ENCODE measurements at places on chromosomes 7 and 10. TPM values are rescaled to one million over a fixed set of nuclear protein-coding genes. Genes with fewer than 3 reads are reported as not detected.

The KIFBP gene
- total RNA-seq: 36.4 TPM

The ITIH2 gene
- not detected for total RNA-seq

The DNAJC1 gene
- total RNA-seq: 28.9 TPM

The CPVL gene
- 2.7 TPM for total RNA-seq

The SLC35B4 gene
- total RNA-seq: 3.4 TPM

The NPC1L1 gene
- total RNA-seq: not detected

DNA sequence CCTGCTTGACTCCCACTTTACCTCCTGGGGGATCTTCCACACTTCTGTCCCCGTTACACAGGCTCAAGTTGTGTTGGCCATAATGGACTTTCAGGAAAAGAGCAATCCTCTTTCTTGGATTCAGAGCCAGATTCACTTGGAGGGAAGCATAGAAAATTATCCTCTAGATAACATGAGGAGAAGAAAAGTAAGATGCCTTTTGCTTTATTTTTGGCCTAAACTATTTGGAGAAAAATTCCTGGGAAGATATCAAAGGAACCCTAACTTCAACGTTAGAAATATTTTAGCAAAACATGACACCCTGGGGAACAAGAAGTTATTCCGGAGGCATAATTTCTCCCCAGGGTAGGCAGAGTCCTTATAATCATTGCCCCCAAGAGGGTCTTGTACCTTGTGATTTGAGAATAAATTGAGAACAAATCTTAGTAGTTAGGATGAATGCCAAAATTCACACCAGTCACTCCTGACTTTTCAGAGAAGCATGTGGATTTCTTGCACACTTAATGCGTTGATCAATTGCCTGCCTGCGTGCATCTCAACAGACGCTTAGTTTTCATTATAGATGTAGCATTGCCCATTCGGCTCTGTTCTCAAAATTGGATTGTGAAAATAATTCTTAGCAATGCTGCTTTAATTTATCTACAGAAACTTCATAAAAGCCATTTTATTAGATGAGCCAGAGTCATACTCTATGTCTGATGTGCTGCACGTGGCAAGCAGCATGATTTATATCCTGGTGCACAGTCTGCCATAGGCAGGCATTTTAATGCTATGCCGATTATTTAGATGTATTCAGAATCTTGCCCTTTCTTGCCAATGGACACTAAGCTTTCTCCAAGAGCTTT is 224.4 kb downstream of the C7orf25 start:
- H3K27me3 ChIP-seq: no peaks in the 10 kb centered on the region
- no peaks in the 10 kb centered on the region for H3K36me3 ChIP-seq
- DNase-seq: no peak
- no peak overlapping the region for H3K4me3 ChIP-seq
- no peaks in the 10 kb centered on the region for H3K4me1 ChIP-seq

GRCh38 chr10:111707076-111707475 is 476.5 kb downstream of the GPAM start:
- H3K36me3 ChIP-seq: no peaks in the 10 kb centered on the region
- H3K4me1 ChIP-seq: no peaks in the 10 kb centered on the region
- no peak overlapping the region for H3K4me3 ChIP-seq
- no peak overlapping the region for H3K27ac ChIP-seq
- no peak for DNase-seq

DNA sequence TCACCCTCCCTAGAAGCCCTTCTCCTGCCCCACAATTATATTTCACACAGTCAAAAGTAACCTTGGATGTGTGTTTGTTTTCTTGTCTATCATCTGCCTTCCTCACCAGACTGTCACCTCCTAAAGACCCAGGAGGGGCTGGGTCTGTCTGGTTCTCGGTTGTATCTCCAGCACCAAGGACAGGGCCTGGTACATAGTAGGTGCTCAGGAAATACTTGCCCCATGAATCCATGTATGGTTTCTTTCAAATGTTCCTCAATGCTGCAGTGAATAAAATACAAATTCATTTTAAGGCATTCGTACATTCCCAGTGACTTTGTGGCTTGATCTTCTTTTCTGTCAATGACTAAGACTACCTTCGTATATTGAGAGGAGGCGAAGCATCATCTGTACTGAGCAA is 122.9 kb upstream of the ZNF716 start:
- no peaks in the 10 kb centered on the region for H3K36me3 ChIP-seq
- no peak overlapping the region for H3K4me3 ChIP-seq
- no peak for DNase-seq
- H3K27ac ChIP-seq: no peak overlapping the region

DNA sequence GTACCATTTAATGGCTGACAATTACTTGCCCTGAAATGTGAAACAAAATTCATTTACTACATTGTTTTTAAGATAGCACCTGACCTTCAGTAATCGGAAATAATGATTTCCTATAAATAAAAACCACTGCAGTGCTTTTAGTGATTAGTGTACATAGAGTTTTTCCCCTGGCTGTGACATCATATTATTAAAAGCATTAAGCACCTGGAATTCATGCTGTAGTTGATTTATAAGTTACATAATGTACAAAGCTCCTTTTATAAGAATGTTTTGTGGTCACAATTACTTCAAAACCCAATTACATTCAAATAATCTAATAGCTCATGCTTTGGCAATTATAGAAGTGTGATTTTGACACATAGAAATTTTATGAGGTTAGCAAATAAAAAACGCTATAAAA is 44.3 kb upstream of the EIF4H start:
- no peaks in the 10 kb centered on the region for H3K4me1 ChIP-seq
- H3K27me3 ChIP-seq: no peaks in the 10 kb centered on the region
- no peak for DNase-seq
- H3K4me3 ChIP-seq: no peak overlapping the region
- no peak overlapping the region for H3K27ac ChIP-seq
- H3K36me3 ChIP-seq: no peaks in the 10 kb centered on the region

GRCh38 chr10:43680035-43680434 is 31.4 kb upstream of the ZNF32 start:
- no peak overlapping the region for H3K4me3 ChIP-seq
- no peaks in the 10 kb centered on the region for H3K36me3 ChIP-seq
- no peak overlapping the region for H3K27ac ChIP-seq
- DNase-seq: no peak
- no peaks in the 10 kb centered on the region for H3K27me3 ChIP-seq

GRCh38 chr10:99337311-99337811 is 8.2 kb downstream of the CNNM1 start:
- H3K4me3 ChIP-seq: no peak overlapping the region
- no peak for DNase-seq
- H3K27ac ChIP-seq: no peak overlapping the region
- no peaks in the 10 kb centered on the region for H3K4me1 ChIP-seq
- no peaks in the 10 kb centered on the region for H3K27me3 ChIP-seq
- no peaks in the 10 kb centered on the region for H3K36me3 ChIP-seq

DNA sequence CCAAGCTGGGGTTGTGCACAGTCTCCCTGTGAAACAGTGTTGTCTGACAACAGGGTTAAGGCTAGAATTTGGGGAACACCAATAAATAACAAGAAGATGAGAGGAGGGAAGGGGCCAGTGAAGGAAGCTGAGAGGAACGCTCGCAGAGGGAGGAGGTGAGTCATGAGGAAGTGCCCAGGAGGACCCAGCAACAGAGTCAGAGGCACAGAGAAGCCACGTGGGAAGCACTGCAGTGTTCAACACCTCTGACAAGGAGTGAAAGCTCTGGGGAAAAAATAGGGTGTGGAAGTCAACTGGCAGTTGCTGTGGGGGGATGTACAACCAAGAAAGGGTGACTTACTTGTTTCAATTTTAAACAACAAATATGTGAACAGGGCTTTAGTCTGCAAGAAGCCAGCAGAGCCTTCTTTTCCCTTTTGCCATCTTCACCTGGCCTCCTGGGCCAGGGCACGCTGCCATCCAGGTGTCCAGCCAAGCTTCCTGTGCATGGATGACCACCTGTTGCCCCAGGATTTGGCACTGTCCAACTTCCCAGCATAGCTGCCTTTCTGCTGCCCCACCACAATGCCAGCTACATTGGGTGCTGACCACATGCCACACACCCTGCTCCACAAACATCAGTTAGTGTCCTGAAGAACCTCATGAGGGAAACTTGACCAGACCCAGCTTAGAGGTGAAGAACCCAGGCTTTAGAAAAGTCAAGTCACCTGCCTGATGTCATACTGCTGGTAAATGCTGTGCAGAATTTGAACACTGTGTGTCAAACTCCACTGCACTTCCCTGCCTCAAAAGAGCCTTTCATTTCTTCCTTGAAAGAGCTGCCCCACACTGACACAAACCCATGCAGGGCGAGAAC is 69.6 kb downstream of the ATXN7L1 start:
- no peaks in the 10 kb centered on the region for H3K27me3 ChIP-seq
- DNase-seq: no peak
- no peaks in the 10 kb centered on the region for H3K36me3 ChIP-seq
- H3K4me1 ChIP-seq: no peaks in the 10 kb centered on the region

GRCh38 chr10:86951184-86951761 is 6.1 kb downstream of the MMRN2 start:
- H3K4me3 ChIP-seq: no peak overlapping the region
- H3K27ac ChIP-seq: no peak overlapping the region
- H3K4me1 ChIP-seq: no peaks in the 10 kb centered on the region
- no peaks in the 10 kb centered on the region for H3K36me3 ChIP-seq
- no peak for DNase-seq
- H3K27me3 ChIP-seq: no peaks in the 10 kb centered on the region

DNA sequence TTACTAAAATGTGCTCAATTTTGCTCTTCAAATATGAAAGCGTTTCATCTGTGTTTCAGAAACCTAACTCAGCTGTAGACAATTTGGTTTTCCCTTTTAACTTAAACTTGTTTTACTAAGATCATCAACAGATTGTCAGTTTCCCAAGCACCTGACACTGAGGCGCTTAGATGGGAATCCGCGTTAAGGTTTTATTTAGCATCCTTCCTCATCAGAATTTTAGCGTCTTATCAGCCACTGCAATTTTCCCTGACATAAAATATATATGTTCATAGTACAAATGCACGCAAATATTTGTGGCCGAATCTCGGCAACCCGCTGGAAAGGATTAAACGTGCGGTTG is 1.2 kb downstream of the SGCE start:
- no peak overlapping the region for H3K27ac ChIP-seq
- no peaks in the 10 kb centered on the region for H3K36me3 ChIP-seq
- H3K27me3 ChIP-seq: no peaks in the 10 kb centered on the region
- H3K4me1 ChIP-seq: peaks cover 14% of the 10 kb centered on the region
- H3K4me3 ChIP-seq: peak overlapping the region; percentile 69

- no peaks in the 10 kb centered on the region for H3K36me3 ChIP-seq
- H3K4me3 ChIP-seq: no peak overlapping the region
Measured at GRCh38 chr10:64659311-64659710, 1138.1 kb downstream of the REEP3 start.

DNA sequence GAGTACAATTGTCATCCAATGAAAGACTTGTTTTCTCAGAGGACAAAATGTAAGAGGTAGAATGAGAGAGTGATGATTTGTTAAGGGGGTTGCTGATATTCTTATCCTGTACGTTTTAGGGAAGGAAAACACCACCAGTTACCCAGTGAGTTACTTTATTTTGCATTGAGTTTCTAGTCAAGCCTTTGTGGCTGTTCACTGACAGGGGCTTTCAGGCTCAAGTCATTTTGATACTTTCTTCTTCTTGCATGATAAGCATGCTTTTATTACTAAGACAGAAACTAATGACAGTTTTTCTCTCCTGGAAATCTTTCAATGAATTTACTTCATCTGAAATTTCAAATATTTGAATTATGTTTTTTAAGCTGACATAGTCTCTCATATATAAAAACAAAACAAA is 710.2 kb upstream of the POM121L12 start:
- H3K36me3 ChIP-seq: no peaks in the 10 kb centered on the region
- H3K27ac ChIP-seq: no peak overlapping the region
- H3K4me3 ChIP-seq: no peak overlapping the region
- DNase-seq: no peak

- no peaks in the 10 kb centered on the region for H3K27me3 ChIP-seq
- H3K4me1 ChIP-seq: peaks cover 6% of the 10 kb centered on the region
- H3K27ac ChIP-seq: no peak overlapping the region
- no peak overlapping the region for H3K4me3 ChIP-seq
- H3K36me3 ChIP-seq: no peaks in the 10 kb centered on the region
Measured at GRCh38 chr10:26787362-26787761, 73.4 kb downstream of the ABI1 start.

DNA sequence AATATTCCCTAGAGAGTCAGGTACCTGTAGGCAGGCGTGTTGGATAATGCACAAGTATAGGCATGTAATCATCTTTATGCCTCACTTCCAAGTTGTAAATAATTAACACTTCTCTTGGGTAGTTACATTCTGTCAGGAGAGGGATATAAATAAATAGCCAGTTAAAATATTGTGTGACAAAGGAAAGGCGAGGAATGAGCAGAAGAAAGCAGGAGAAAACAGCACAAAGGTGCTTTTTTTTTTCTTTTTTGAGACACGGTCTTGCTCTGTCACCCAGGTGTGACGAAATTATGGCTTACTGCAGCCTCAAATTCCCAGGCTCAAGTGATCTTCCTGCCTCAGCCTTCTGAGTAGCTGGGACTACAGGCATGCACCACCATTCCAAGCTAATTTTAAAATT is 99.2 kb upstream of the LYZL2 start:
- H3K4me3 ChIP-seq: no peak overlapping the region
- DNase-seq: no peak
- H3K36me3 ChIP-seq: no peaks in the 10 kb centered on the region
- H3K4me1 ChIP-seq: no peaks in the 10 kb centered on the region

- H3K36me3 ChIP-seq: peaks cover 3% of the 10 kb centered on the region
- DNase-seq: no peak
Measured at GRCh38 chr7:81705206-81705605, 64.6 kb downstream of the HGF start.

GRCh38 chr7:28211006-28211405 is 30.4 kb upstream of the JAZF1 start:
- H3K4me3 ChIP-seq: no peak overlapping the region
- no peaks in the 10 kb centered on the region for H3K36me3 ChIP-seq
- no peak for DNase-seq
- no peaks in the 10 kb centered on the region for H3K27me3 ChIP-seq
- H3K4me1 ChIP-seq: no peaks in the 10 kb centered on the region

GRCh38 chr7:100159099-100159623 is 638 bp upstream of the TRAPPC14 start:
- peak overlapping the region; percentile 80 for H3K27ac ChIP-seq
- no peaks in the 10 kb centered on the region for H3K27me3 ChIP-seq
- H3K36me3 ChIP-seq: peaks cover 25% of the 10 kb centered on the region
- DNase-seq: no peak

- no peaks in the 10 kb centered on the region for H3K27me3 ChIP-seq
- H3K36me3 ChIP-seq: no peaks in the 10 kb centered on the region
- no peak overlapping the region for H3K27ac ChIP-seq
- no peak overlapping the region for H3K4me3 ChIP-seq
- DNase-seq: no peak
Measured at GRCh38 chr7:89064831-89065230, 269.3 kb upstream of the TEX47 start.

DNA sequence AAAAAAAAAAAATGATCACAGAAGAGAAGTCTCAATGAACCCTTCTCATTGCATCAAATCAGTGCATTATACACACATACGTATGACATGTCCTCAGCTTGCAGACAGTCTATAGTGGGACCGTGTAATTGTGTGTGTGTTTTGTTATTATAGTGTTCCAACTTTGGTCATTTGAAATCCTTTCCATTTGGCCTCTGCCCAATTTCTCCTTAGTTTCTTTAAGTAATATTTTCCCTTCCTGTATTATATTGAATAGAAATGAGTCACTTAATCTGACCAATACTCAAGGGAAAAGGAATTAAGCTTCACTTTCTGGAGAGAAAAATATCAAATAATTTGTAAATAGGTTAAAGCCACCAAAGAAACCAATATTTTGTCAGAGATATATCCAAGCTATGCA is 415.5 kb upstream of the SORCS1 start:
- DNase-seq: no peak
- H3K4me1 ChIP-seq: no peaks in the 10 kb centered on the region
- H3K36me3 ChIP-seq: no peaks in the 10 kb centered on the region
- no peak overlapping the region for H3K27ac ChIP-seq
- H3K4me3 ChIP-seq: no peak overlapping the region

GRCh38 chr7:84469034-84469433 is 274.4 kb upstream of the SEMA3A start:
- no peak overlapping the region for H3K4me3 ChIP-seq
- H3K27ac ChIP-seq: no peak overlapping the region
- H3K36me3 ChIP-seq: no peaks in the 10 kb centered on the region
- no peak for DNase-seq

All from right atrium auricular region (tissue), 2 donors.